ENCODE measurements at places on chromosomes 11 and 22. TPM values are rescaled to one million over a fixed set of nuclear protein-coding genes. Genes with fewer than 3 reads are reported as not detected.

ZNF70 gene
- total RNA-seq: 1.9 TPM

ELMOD1 gene
- total RNA-seq: not detected

C11orf91 gene
- not detected for total RNA-seq

KCNJ4 gene
- total RNA-seq: not detected

BAIAP2L2 gene
- total RNA-seq: 0.61 TPM

RAB36 gene
- total RNA-seq: 0.64 TPM

CATSPER1 gene
- not detected for total RNA-seq

ME3 gene
- total RNA-seq: 5.1 TPM

RAB39A gene
- not detected for total RNA-seq

DNA sequence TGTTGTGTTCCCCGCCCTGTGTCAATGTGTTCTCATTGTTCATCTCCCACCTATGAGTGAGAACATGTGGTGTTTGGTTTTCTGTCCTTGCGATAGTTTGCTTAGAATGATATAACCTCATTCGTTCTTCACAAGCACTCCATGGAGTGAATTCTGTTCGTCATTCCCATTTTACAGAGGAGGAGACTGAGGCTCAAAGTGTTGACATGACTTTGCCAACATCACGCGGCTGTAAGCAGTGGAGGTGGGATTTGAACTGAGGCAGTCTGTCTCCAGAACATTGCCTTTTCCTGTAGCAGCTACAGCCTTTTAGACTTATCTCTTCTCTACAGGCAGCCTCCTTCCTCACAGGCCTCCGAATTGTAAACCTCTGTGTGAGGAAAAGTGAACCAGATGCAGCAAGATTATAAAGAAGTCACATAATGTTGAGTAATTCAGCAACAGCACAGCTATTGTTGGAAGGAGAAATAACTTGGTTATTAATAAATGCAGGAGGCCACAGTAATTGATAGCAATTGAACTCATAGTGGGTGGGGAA lies 74.6 kb downstream of the MYO18B start:
- DNase-seq: no peak

DNA sequence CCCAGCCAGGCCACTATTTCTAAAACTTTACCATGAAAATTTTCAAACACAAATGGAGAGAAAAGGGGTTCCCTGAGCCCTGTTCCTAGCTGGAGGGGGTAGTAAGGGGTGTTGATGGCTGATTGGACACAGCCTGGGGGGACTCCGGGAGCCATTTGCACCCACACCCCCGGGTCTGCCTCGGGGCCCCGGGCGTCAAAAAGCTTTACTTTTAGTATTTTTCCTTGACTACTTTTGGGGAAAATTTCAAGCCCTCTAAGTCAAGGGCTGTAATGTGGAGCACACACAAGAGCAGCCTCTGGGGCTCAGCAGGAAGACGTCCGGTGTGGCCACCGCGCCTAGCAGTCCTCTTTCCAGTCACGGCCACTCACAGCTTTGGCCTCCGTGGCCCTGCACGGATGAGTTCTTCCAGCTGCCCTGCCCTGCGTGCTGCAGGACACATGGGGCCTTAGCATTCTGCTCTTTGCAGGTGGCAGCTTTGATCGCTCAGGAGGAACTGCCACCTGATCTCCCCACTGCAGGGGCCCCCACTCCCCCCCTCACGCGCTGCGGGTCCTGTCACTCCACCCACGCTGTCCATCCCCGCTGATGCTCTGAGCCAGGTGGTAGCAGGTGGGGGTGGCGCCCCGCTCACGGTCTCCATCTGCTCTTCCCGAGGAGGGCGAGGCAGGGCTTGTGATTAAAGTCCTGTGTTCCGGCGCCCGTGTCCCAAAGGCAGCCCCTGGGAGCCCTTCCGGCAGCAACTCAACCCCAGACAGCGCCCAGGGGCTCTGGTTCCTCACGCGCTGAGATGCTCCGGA lies 14.4 kb downstream of the RNH1 start:
- no peak for DNase-seq

DNA sequence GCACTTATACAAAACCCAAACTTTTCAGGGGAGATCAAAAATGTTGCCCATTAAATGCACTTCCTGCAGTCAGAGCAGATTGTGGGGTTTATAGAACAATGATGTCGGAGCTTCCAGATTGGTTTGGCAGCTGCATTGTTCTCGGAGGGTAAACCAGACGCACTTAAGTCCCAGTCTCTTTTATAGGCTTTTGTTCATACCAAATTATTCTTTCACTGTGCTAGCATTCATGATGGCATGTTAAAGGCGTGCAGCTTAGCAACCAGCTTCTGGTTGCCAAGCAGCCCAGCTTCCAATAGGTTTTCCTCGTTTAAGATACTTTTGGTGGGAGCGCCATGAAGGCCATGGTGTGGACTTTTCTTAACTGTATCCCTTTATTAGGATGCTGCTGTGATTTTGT lies 40.9 kb downstream of the ZC3H12C start:
- DNase-seq: no peak

GRCh38 chr11:35619855-35620640 lies 1.8 kb downstream of the FJX1 start:
- no peak for DNase-seq

DNA sequence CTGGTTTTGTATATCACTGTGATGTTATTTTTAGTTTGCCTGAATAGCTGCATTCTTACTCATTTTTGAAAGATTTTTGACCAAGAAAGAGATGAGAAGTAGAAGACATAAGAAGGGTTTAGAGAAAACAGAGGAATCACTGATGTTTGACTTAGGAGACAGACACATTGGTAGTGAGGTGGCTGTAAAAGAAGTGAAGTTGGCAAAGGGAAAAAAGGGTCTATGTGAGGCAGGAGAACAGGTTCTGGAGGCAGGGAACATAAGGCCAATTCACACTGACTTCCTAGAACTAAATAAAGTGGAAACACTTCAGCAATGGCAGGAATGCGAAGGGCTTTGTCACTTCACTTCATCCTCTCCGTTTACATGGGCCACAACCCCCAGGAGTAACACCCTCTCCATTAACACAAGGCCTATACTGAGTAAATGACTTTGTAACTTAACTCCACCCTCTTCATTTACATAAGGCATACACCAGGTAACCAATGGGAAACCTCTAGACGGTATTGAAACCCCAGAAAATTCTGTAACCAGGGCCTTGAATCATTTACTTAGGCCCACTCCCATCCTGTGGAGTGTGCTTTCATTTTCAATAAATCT lies 36.5 kb downstream of the CTSC start:
- no peak for DNase-seq

GRCh38 chr11:35394941-35395340 lies 24.4 kb downstream of the SLC1A2 start:
- DNase-seq: no peak

DNA sequence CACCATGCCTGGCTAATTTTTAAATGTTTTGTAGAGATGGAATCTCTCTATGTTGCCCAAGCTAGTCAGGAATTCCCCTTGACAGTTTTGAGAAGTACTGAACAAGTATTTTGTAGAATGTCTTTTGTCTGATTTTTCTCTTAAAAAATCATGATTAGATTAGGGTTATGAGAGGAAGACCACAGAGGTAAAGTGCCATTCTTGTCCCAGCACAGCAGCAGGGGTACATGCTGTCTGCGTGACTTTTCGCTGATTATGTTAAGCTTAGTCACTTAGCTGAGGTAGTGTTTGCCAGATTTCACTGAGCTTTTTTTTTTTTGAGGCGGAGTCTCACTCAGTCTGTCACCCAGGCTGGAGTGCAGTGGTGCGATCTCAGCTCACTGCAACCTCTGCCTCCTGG lies 13.6 kb upstream of the NUP160 start:
- no peak for DNase-seq

- DNase-seq: peak; percentile 36
These were observed 115.6 kb downstream of the SLC1A2 start for GRCh38 chr11:35303596-35304385.

DNA sequence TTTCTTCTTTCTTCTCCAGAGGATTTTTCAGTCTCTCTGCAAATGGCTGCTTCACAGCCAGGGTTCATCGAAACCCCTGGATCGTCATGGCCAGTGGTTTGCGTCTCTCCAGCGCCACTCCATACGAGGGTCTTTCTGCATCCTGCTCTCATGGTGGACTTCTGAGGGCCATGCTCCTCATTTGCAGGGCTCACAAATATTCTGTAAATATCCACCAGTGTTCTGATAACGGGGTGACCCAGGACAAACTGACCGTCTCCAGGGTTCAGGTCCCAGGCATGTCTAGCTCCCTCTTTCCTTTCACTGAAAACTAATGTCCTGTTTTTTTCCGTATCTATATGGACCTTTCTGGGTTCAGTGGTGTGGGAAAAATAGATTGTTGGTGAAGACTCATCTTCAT lies 15.7 kb upstream of the VPREB1 start:
- no peak for DNase-seq

DNA sequence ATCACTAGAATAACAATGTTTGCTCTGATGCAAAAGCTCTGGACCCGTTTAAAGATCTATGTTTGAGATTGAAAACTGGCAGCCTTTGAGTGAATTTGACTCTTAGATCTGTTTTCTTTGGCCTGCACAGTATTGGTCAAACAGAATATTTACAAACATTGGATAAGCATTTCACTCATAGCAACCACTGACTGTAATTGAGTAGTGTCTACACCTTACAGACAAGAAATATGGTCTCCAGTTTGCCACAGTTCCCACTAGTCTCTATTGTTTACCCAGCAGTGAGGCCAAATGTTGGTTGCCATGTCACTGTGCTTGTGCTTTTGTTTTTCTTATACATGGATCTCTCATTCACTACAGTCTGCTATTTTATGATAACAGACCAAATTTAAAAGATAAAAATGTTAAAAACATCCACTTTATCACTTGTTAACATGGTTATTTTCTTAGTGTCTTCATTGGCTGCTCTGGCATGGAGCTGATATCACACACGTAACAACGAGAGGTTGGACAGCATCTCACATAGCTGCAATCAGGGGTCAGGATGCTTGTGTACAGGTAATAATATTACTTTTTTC lies 12.2 kb downstream of the ANKRD42 start:
- no peak for DNase-seq

DNA sequence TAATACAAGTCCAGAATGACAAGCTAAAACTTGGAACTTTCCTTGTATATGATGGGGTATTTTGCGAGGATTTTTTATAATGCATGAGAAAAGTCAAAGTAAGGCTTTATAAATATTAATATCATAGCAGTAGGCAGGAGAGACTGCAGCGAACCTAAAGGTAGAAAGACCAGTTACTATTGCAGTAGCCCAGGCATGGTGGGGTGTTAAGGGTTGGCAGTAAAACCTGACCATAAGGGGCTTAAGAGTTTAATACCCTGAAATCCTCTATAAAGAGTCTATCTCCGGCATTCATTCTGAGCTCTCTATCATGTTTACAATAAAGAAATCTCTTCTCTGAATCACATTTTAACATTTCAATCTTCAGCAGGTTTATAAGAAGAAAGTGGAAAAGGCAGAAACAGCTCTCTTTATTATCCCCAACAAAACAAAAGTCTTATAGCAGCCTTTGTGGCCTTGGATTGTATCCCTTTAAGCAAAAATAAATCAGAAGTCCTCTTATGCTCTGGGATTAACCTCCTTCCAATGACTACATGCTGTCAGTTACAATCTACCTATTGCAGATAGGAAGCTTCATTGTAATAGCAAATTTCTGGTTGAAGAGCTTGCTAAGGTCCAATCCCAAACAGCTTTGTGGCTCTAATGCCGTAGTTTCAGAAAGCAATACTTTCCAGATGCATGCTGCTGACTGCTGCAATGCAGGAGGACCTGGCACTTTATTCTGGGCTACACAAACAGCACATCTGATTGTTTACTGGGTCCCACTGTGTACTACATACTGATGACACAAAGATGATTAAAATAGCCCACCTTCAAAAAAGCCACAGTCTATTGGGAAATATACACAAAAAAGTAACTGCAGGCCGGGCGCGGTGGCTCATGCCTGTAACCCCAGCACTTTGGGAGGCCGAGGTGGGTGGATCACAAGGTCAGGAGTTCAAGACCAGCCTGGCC lies 45.8 kb downstream of the SIK3 start:
- DNase-seq: no peak

DNA sequence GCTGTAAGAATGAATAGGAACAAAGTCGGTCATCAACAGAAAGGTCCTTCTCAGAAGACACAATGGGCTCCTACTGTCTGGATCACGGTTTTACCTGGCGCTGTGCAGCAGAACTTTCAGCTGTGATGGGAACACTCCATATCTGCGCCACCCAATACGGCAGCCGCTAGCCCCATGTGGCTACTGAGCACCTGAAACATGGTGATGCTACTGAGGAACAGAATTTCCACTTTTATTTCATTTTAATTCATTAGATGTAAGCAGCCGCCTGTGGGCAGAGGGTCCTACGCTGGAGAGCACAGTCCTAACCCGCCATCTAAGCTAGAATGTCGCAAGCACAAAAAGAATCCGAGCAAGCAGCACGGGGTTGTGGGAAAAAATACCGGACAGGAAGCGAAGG lies 2.7 kb downstream of the SULT4A1 start:
- DNase-seq: no peak

GRCh38 chr11:117862019-117862725 lies 14.3 kb downstream of the FXYD6 start:
- DNase-seq: no peak

- DNase-seq: no peak
These were observed 954 bp upstream of the MN1 start for GRCh38 chr22:27802346-27803073.

DNA sequence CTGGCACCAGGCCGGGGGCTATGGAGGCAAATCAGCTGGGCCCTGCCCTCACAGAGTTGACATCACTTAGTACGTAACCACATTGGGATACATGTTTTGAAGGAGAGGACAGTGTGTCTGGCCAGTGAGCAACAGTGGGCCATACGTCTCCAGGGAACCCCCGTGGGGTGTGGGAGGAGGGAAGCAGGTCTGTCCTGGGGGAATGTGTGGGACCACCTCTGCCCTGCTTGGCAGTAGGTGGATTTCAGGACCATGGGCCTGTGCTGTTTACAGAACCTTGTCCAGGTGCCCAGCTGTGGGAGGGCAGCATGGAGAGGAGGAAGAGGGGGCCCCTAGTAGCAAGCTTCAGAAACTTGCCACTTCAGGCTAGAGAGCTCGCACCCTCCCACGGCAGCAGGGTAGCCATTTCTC lies 21.0 kb downstream of the P2RY2 start:
- DNase-seq: no peak

DNA sequence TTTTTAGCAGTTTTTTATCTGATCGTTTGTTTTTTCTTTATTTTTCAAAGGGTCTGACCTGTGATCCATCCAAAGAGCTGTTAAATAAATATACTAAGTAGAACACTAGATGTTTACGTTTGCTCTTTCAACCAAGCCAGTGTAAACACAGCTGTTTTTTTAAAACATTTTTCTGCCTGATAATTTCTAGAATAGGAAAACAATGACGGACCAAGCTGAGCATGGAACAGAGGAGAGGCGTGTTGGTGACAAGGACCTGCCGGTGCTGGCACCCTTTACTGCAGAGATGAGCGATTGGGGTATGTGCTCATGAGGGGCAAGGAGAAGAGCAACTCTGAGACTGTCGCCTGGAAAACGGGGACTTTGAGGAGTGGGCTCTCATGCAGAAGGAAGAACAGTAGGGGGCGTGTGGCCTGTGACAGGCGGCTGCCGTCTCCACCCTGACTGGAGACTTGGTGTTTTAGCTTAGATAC lies 28.6 kb upstream of the PANX2 start:
- DNase-seq: no peak

DNA sequence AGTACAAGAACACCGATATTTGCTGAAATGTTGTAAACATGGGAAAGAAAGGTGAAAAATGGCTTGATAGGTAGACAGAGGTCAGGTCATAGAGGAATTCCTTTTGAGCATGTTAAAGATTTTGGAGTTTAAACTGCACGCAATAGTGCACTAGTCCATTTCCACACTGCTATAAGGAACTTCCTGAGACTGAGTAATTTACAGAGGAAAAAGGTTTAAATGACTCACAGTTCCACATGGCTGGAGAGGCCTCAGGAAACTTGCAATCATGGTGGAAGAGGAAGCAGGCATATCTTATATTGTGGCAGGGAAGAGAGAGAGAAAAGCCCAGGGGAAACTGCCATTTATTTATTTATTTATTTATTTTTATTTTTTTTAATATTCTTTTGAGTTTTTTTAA lies 5.0 kb downstream of the OR10A5 start:
- DNase-seq: no peak
